ENCODE measurements at places on chromosomes 13 and 19. TPM values are rescaled to one million over a fixed set of nuclear protein-coding genes. Genes with fewer than 3 reads are reported as not detected.

The SLC46A3 gene
- total RNA-seq, result 12.9 TPM

The ZNF835 gene
- 4.8 TPM for total RNA-seq

The N4BP2L1 gene
- 16.3 TPM for total RNA-seq

The SYCN gene
- total RNA-seq, result not detected

The RFPL4AL1 gene
- total RNA-seq, result not detected

The STOML3 gene
- not detected for total RNA-seq

The SMIM44 gene
- not detected for total RNA-seq

The CD209 gene
- total RNA-seq, result 4.8 TPM

The EDNRB gene
- 45.4 TPM for total RNA-seq

The CYP2A6 gene
- total RNA-seq, result not detected

The KCNRG gene
- 3.8 TPM for total RNA-seq

The C5AR2 gene
- total RNA-seq, result 2.3 TPM

The PRKACA gene
- total RNA-seq, result 62.3 TPM

The FCHO1 gene
- 4.1 TPM for total RNA-seq

The ZNF730 gene
- total RNA-seq, result not detected

The KLF2 gene
- 40.0 TPM for total RNA-seq

The GJB6 gene
- 21.5 TPM for total RNA-seq

The F10 gene
- 6.9 TPM for total RNA-seq

The GPC5 gene
- not detected for total RNA-seq

The KIR2DL1 gene
- not detected for total RNA-seq

The ZNF599 gene
- total RNA-seq, result 7.1 TPM

The CEACAM7 gene
- total RNA-seq, result not detected

The COL4A2 gene
- total RNA-seq, result 591 TPM

The C5AR1 gene
- total RNA-seq, result 10.0 TPM

The TMEM238 gene
- 1.6 TPM for total RNA-seq

The CEACAM8 gene
- not detected for total RNA-seq

The FPR2 gene
- not detected for total RNA-seq

The CYSLTR2 gene
- total RNA-seq, result 0.16 TPM

The TMEM161A gene
- 16.7 TPM for total RNA-seq

The PLVAP gene
- 85.4 TPM for total RNA-seq

The FPR3 gene
- total RNA-seq, result 4.1 TPM

The MBD3L1 gene
- not detected for total RNA-seq

The ARL11 gene
- total RNA-seq, result 0.15 TPM

The ANGPTL8 gene
- total RNA-seq, result not detected

The LILRA6 gene
- 4.2 TPM for total RNA-seq

The PEX11G gene
- 1.1 TPM for total RNA-seq

The NOVA2 gene
- 5.1 TPM for total RNA-seq

The ZNF850 gene
- total RNA-seq, result 2.2 TPM

The ZNF723 gene
- total RNA-seq, result not detected

The ZNF428 gene
- total RNA-seq, result 43.1 TPM

The LILRA2 gene
- 0.89 TPM for total RNA-seq

The SIGLEC12 gene
- 0.85 TPM for total RNA-seq

The SLITRK6 gene
- total RNA-seq, result 17.0 TPM

The AXL gene
- 166 TPM for total RNA-seq

The C2CD4C gene
- not detected for total RNA-seq

The ZNF763 gene
- total RNA-seq, result 5.0 TPM

The AMH gene
- 0.67 TPM for total RNA-seq

The LRRC25 gene
- 19.0 TPM for total RNA-seq

The URAD gene
- total RNA-seq, result not detected

The VAV1 gene
- total RNA-seq, result 5.1 TPM

The APLP1 gene
- total RNA-seq, result 10.0 TPM

The TMC4 gene
- total RNA-seq, result 0.31 TPM

The LRRC63 gene
- total RNA-seq, result not detected

The VSTM1 gene
- total RNA-seq, result not detected

The PTH2 gene
- total RNA-seq, result not detected

The DNAAF3 gene
- not detected for total RNA-seq

The CALR gene
- 218 TPM for total RNA-seq

The CACNA1A gene
- total RNA-seq, result not detected

The RINL gene
- total RNA-seq, result 2.5 TPM

The RGL3 gene
- 1.7 TPM for total RNA-seq
